ENCODE measurements at places on chromosomes 4 and X. TPM values are rescaled to one million over a fixed set of nuclear protein-coding genes. Genes with fewer than 3 reads are reported as not detected.

DNA sequence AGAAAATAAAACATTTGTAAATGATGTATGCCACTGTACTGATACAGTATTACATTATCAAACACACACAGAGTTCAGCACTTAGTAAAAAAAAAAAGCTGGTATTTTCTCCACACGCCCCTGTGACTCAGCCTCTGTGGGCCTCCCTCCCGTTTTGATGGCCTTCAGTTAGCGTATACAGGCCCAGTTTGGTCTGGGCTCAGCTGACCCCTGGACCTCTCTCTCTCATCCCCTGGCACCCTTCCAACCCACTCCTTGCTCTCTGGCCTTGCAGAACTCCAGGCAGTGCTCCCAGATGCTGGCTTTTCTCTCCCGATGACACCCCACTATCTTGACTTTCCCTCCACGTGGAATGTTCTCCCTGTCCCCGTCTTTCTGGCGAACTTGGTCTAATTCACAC is 89.0 kb upstream of the LIMCH1 start:
- DNase-seq = peak; percentile 17

- peak; percentile 52 for DNase-seq
Measured at GRCh38 chrX:102712981-102713625, 855 bp downstream of the GPRASP2 start.

GRCh38 chr4:77697860-77698590 is 92.4 kb downstream of the CXCL13 start:
- DNase-seq = peak; percentile 72

GRCh38 chrX:53704854-53705253 is 18.3 kb upstream of the HUWE1 start:
- no peak for DNase-seq

DNA sequence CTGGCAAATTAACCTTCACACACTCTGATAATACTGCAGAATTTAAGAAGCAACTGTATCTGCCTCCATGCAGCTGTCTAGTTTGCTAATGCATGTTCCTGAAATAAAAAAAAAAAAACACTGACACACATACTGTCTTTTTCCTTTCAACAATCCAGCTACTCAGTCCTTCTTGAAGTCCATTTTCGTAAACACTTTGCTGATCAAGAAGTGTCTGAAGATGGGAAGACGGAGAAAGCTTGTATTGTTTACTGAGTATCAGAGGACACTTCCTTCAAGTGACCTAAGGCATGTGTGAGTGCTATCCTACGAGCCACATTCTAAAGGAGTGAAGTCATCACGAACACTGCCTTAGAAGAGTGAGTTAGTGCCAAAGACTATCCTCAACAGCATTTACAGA is 82.6 kb downstream of the LUZP4 start:
- DNase-seq = peak; percentile 71

GRCh38 chr4:56307423-56307822 is 79.9 kb downstream of the AASDH start:
- peak; percentile 46 for DNase-seq

GRCh38 chr4:101678180-101678579 is 112.3 kb upstream of the BANK1 start:
- peak; percentile 10 for DNase-seq

GRCh38 chr4:145012841-145013240 is 85.2 kb downstream of the ANAPC10 start:
- DNase-seq = peak; percentile 83

DNA sequence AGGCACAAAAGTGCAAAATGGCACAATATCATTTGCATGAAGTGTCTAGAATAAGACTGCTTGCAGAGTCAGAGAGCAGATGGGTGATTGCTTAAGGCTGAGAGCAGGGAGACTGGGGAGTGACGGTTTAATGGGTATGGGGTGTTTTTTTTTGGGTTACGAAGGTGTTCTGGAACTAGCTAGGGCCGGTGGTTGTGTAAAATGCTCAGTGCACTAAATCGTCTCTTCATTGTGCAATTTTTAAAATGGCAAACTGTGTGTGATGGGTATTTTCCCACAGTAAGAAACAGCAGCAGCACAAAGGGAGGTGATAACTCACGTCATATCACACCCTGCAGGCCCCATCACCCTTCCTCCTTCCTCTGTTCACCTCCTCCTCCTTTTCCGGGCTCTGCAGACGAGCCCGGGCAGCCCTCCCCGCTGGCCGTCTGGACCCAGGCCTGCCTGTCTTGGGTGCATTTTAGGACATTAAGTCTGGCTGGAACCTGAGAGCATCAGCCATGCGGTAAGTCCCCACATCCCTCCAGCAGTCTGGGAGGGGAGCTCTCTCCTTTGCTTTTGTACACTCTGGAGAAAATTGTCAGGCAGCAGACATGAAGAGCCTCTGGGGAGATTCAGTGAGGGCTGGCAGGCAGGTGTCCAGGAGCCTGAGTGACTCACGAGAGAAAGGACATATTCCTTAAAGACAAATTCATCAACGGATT is 42.7 kb downstream of the ASMT start:
- DNase-seq = peak; percentile 73

GRCh38 chr4:66577922-66578321 is 907.6 kb upstream of the EPHA5 start:
- DNase-seq = no peak

DNA sequence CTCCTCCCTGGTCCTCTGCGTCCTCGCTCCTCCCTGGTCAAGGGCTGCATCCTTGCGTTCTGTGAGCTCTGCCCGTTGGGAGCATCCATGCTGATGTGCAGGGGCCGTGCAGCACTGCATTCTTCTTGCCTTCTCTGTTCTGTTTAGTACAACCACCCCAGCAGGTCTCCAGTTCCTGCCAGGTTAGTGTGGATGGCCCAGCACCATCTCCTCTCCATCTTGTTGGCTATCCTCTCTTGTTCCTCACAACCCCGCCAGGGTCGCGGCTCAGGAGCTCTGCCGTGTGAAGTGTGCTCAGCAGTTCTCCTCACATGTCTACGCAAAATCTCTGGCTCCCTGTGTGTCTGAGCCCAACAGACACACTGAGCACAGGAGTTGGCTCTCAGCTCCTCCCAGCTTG is 10.4 kb upstream of the MAEA start:
- no peak for DNase-seq

- DNase-seq = no peak
Measured at GRCh38 chr4:76235915-76236314, 15.6 kb upstream of the FAM47E start.

GRCh38 chrX:18558799-18559198 is 113.1 kb downstream of the RS1 start:
- no peak for DNase-seq

- no peak for DNase-seq
Measured at GRCh38 chr4:17587094-17587822, 10.3 kb downstream of the LAP3 start.

- DNase-seq = no peak
Measured at GRCh38 chr4:87268411-87268810, 48.0 kb upstream of the KLHL8 start.

- DNase-seq = peak; percentile 21
Measured at GRCh38 chr4:157204634-157205244, 15.8 kb upstream of the GRIA2 start.

- no peak for DNase-seq
Measured at GRCh38 chr4:120761070-120761469, 161.5 kb downstream of the PRDM5 start.

DNA sequence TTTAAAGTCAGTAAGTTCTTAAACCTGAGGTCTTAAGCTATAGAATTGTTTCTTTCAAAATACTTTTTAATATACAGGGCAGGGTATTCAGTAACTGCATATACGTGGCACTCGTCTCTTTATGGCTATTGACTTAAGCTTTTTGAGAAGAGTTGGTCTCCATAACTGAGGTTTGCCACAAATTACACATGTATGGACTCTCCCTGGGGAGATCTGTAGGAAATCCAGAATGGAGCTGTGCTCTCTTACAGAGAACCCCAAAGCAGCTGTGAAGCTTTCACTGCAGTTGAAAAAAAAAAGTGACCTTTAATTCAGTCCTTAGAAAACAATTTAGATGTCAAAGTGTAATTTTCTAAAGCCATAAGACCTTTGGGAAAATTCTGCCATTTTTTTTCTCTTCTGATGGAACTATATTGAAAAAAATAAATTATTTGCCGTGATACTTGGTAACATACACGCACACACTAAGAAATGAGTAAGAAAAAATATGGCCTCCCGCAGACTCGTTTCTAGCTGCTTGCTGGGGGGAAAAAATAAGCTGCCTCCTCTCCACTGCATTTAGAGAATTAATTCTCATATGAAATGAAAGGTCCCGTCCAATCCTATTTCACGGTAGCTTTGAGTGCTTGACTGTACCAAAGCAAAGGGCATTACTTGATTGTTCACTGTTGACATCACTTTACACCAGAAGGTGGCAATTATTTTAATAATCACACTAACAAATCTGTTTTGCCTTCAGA is 159.4 kb upstream of the TENM3 start:
- DNase-seq = no peak

The SMPX gene
- not detected for total RNA-seq

The PRRG1 gene
- 13.7 TPM for total RNA-seq

The FAM47A gene
- not detected for total RNA-seq

The HTN3 gene
- 0.80 TPM for total RNA-seq

The S100P gene
- total RNA-seq = not detected

The GABRE gene
- total RNA-seq = 3.7 TPM

The PCDH10 gene
- not detected for total RNA-seq

The ELMOD2 gene
- total RNA-seq = 12.7 TPM

All from HT1080 (cell line).